ENCODE measurements at places on chromosomes 7 and 10.

DNA sequence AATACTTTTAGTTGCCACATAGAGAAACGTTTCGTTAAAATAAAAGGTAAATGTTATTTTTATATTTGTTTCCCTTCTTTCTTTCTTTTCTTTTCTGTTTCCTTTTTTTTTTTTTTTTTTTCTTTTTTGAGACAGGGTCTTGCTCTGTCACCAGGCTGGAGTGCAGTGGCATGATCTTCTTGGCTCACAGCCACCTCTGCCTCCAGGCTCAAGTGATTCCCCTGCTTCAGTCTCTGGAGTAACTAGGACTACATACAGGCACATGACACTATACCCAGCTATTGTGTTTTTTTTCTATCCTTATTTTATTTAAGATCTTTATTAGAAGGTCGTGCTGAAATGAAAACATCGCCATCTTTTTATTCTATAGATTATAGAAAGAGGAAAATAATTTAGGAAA is 661.8 kb upstream of the MBL2 start:
- DNase-seq, result no peak

DNA sequence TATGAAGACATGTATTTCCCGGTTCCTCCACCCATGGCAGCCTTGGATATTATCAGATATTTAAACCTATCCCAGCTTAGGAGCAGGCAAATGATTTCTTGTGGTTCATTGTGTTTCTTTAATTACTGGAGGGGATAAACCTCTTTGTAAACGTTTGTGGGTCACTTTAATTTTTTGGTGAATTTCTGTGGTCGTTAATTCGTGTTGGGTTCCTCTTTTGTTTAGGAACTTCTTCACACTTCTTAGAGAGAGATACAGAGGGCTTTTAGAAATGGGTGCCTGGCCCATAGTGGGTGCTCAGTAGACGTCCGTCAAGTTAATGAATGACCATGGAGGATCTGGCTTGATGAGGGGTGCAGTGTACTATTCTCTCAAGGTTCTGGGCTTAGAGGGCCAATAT is 27.2 kb upstream of the NUB1 start:
- DNase-seq, result no peak

DNA sequence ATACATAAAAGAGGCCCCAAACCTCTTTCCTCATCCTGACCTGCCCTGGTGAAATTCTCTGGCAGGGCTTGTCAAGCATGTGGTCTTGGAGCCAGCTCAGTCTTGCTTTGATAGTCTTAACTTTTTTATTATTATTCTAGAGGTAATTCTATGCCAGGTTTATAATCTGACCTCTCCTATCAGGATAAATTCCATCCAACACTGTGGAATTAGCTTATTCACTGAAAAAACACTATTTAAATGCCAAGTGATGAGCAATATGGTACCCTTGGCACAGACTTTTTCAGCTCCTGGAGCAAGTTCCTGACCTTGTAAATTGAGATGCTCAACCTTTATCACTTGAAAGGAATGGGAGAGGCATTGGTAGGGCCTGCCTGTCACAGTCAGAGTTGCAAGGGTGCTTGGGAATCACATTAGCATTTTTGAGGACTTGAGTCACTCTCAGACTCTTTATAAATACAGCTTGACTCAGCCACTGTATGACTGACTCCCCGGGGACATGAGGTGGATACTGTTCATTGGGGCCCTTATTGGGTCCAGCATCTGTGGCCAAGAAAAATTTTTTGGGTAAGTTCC is at the start of gene CPA4:
CPA4 (plus strand) TSS at position 480 of the 576 bp plus-strand sequence; CDS start at position 500, 20 bp downstream.
- no peak for DNase-seq

DNA sequence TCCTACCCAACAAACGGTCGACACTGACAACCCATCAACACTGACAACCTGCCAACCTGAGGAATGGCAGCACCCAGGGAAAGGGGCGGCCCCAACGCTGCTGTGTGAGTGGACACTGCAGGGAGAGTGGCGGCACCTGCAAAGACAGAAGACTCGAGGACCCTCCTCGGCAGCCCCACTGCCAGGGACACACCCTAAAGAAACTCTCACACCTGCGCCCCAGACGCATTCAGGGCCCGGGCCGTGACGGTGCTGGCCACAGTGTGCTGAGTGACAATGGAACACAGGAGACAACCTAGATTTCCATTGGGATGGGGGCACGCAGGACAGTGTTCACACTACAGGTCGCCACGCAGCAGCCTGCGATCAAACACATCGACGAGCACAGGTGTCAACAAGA is 3.6 kb downstream of the CAMK2B start:
- DNase-seq, result no peak

DNA sequence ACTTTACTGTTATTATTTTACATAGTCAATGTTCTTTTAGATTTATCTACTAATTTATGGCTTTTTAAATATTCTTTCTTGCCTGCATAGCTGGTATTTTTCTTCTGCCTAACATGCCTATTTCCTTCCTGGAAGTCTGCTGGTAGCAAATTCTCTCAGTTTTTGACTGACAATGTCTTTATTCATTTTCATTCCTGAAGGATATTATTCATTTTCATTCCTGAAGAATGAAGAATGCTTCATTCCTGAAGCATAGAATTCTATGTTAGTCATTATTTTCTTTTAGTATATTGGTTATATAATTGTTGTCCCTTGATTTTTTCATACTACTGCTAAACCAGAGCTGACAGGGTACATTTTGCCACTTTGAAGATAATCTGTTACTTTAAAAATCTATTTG is 41.8 kb downstream of the TMEM168 start:
- no peak for DNase-seq

- no peak for DNase-seq
Observed at GRCh38 chr10:124708922-124709520, 35.2 kb downstream of the FAM53B start.

DNA sequence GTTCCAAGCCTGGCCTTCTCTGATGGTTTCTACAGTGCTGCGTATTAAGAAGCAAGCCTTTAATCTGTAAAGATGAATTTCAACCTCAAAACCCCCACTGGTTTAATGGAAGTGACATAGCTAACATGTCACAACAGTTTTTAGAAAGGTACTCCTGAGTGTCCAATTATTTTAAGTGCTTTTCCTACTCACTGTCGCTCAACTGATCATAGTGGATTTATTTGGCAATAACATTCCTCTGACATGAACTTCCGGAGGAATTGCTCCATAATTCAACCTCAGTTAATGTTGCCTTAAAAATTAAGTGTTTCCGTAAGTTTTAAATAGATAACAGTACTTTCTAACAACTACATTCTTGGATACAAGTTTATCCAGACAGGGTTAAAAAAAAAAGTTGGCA is 57.5 kb downstream of the AGMO start:
- no peak for DNase-seq

DNA sequence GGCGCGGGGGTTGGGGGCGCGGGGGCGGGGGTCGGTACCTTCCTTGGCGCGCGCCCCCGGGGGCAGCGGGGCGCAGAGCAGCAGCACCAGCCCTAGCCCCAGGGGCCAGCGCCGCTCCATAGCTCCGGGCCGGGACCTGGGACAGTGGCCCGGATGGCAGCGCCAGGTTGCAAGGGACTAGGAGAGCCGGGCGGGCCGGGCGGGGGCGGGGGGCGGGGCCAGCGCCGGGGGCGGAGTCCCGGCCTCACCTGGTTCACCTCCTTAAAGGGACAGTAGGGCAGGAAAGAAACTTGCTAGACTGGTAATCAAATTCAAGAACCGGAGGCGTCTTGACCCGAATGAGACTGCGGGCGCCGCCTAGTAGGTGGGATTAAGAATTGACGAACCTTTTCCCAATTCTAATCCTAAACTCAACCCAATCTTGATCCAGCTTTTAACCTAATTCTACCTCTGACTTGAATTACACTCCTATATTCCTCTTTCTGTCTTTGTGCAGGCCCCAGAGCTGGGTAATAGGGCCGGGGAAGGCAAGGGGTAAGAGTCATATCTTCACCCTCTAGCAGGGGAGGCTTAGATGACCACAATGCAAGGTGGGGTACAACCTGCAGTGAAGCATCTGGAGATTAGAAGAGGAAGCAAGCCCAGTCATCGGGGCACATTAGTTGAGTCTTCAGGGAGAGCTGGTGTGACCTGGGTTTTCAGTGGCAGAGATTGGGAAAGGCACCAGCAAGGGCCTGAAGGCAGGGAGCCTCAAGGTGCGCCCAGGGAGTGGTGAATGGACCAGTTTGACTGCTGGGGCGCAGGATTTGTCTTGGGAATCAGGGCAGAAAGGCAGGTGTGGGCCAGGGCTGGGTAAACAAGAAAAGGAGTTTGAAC is at the start of gene EPHA1:
EPHA1 (minus strand) TSS at position 171 of the 876 bp plus-strand sequence; CDS start at position 120, 51 bp downstream.
- DNase-seq, result no peak

DNA sequence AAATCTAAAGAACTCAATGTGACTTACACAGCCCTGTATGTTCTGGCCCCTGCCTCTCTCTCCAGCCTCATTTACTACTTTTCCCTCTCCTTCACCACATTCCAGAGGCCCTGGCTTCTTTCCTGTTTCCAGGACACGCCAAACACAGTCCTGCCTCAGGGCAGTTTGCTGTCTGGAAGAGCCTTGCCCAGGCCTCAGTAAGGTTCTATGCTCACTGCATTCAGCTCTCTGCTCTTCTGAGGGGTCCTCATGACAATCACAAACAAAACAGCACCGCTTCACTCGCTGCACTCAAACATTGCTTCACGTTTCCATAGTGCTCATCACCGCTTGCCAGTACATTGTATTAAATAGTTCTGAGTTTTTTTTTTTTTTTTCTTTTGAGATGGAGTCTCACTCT is 35.1 kb upstream of the GARS1 start:
- no peak for DNase-seq

DNA sequence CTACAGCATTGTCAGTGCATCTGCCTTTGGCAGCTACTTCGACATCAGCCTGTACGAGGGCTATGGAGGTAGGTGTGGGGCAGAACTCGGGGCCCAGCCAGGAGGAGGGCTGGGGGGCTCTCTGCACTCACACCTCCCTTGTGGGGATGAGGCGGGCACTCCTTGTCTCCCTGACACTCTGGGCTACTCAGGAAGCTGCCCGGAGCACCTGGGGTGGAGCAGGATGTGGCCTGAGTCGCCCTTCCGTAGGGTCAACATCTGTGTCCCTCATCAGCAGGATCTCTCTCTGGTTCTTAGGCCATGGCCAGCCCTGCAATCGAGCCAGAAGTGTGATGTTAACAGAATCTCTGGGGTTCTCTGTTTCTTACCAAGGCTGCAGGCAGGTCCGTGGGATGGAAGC is 40.2 kb downstream of the C10orf105 start:
- DNase-seq, result no peak

Measured in NCI-H1694 (cell line).